Renal pelvis (tissue), 12 donors: ENCODE measurements at places on chromosomes 7 and 10.

- no peak for DNase-seq
Observed at GRCh38 chr10:13899941-13900340, 313.2 kb downstream of the PRPF18 start.

- no peak for DNase-seq
Observed at GRCh38 chr10:122249303-122249850, 21.7 kb upstream of the BTBD16 start.

- DNase-seq: no peak
Observed at GRCh38 chr7:107267138-107267537, 98.3 kb downstream of the HBP1 start.

DNA sequence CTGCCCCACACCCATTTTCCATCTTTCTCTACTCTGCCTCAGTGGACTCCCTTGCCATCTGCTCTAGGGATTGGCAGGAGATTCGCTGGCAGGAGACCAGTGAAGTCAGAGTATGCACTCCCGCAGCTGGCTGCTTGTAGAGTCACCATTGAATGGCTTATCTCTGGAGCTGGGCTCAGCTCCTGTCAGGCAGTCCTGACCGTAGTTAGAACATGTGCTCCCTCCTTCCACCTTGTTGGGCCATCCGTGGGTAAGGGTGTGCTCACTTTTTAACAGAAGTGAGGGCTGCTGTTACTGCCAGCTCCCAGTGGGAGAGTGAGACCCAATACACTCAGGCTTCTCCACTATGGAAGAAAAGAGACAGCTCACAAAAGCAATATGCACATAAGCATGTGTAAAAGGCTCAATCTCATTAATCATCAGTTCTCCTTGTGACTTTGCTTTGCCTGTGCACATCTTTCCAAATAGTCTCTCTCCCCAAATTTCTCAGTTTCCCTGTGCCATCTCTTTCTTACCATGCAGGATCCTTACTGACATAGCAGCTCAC is 773.3 kb downstream of the GRID1 start:
- DNase-seq: no peak

DNA sequence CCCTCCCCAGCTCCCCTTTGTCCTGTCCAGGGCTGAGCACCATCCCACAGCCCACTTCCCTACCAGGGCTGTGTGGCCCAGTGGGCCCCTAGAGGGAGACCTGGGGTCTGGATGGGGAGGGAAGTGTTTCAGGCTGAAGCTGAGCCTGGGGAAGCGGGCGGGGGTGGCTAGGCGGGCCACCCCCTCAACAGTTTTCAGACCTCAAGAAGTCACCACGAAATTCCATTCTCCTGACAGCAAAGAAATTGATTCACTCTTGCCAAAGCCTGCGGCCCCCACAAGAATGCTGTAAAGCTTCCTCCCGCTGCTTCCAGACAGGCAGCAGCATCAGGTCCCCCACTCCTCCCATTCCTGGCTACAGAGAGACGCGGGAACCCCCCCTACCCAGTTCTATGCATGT is 2.5 kb upstream of the LFNG start:
- peak; percentile 55 for DNase-seq

- DNase-seq: peak; percentile 23
Observed at GRCh38 chr7:31935124-31936054, 134.8 kb downstream of the PDE1C start.
